ENCODE measurements at places on chromosomes 1 and 21. TPM values are rescaled to one million over a fixed set of nuclear protein-coding genes. Genes with fewer than 3 reads are reported as not detected.

DNA sequence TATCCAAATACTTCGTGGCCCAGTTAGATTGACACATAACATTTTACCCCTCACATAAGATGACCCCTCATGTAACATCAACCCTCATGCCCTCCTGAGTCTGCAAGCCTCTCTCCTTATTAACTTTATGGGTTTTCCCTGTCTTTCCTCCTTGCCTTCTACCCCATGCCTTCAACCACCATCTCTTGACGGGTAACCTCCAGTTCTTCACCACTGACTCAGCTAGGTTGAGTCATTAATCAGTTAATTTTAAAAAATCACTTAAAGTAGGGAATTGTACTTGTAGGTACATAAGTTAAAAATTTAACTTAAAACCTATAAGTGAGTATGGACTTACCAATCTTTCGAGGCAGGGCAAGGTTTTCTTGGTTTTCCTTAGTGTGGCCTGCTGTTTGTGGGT is 330.7 kb downstream of the CAMTA1 start:
- DNase-seq = no peak

GRCh38 chr1:234212764-234213657 is 160.2 kb upstream of the COA6 start:
- DNase-seq = peak; percentile 41

DNA sequence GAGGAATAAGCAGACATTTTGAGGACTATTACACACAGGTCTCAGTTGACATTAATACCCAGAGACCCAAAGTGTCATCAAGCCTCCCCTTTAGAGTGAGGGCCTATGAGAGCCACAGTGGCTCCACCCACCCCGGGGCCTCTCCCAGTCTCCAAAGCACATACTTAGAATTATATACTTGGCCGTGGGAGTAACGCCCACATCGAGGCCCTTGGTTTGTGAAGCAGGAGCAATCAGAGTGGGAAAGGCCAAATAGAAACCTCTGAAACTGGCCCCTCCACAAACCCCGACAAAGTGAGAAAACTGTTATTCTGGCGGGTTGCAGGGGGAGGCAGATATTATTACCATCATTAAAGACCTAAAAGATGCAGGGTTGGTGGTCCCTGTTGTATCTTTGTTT is 7.0 kb upstream of the DESI2 start:
- no peak for DNase-seq

DNA sequence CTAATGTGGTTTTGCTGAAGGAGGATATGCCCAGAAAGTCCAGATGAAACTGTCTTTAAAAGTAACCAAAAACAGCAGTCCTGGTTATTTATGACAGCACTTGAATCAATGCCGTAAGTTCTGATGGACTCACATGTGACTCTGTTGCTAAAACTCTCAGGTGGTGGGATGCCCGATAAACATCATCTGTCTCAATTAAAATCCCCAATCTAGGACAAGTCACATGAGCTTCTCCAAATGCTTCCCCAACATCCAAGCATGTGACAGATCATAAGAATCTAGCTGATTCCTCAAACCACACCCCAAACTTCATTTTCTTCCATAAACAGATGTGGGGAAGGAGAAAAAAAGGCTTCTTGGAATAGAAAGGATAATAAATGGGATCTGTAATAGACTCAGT is 786 bp upstream of the CTSK start:
- DNase-seq = no peak

- DNase-seq = no peak
Measured at GRCh38 chr1:171898941-171899340, 57.6 kb downstream of the DNM3 start.

- DNase-seq = no peak
Measured at GRCh38 chr1:13732971-13733667, 33.1 kb downstream of the PRDM2 start.

DNA sequence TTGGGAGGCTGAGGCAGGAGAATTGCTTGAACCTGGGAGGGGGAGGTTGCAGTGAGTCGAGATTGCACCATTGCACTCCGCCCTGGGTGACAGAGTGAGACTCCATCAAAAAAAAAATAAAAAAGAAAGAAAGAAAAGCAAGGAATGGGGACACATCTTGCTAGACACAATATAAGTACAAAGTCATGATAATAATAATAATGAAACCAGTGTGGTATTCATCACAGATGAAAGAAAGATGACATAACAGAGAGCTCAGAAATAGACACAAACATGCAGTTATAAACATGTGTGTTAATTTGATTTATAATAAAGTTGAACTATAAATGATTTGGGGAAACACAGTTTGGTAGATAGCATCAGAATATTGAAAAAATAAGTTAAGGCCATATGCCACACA is 264.1 kb downstream of the SRGAP2C start:
- no peak for DNase-seq

DNA sequence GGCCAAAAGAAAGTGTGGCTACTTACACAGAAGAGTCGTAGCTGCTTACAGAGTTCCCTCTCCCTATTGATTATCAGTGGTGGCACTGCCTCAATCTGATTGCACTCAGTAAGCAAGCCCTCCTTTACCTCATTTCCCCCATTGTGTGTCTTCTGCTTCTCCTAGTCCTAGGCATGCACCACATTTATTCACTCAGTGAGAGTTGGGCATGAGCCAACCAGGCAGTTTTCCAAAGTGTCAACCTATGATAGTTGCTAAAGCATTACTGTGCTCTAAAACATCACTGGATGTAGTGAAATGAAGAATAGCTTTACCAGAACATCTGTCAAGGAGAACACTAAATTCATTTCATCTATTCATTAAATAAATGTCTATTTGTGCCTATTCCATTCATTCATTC is 19.3 kb downstream of the GJA5 start:
- no peak for DNase-seq

The KCNJ15 gene
- polyA plus RNA-seq = not detected

GRCh38 chr1:224506141-224506814 is 71.7 kb upstream of the WDR26 start:
- DNase-seq = no peak

- no peak for DNase-seq
Measured at GRCh38 chr1:195697130-195697529, 911.1 kb downstream of the KCNT2 start.

- no peak for DNase-seq
Measured at GRCh38 chr1:48488721-48489120, 16.7 kb upstream of the SPATA6 start.

- DNase-seq = no peak
Measured at GRCh38 chr1:207922554-207922953, 11.6 kb upstream of the CD34 start.

DNA sequence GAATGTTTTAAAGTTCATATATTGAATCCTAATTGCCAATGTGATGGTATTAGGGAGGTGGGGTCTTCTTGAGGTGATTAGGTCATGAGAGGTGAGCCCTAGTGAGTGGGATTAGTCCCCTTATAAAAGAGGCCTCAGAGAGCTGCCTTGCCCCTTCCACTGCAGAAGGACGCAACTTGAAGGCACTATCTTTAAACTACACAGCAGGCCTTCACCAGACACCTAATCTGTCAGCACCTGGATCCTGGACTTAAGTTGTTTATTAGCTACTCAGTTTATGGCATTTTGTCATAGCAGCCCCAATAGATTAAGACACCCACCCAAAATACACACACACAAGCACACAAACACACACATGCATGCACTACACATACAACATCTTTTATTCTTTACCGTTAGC is 61.4 kb downstream of the DAB1 start:
- no peak for DNase-seq
